H54 (cell line): ENCODE measurements at places on chromosomes 7 and 10.

- no peak for DNase-seq
Observed at GRCh38 chr10:23359692-23360380, 15.2 kb upstream of the C10orf67 start.

DNA sequence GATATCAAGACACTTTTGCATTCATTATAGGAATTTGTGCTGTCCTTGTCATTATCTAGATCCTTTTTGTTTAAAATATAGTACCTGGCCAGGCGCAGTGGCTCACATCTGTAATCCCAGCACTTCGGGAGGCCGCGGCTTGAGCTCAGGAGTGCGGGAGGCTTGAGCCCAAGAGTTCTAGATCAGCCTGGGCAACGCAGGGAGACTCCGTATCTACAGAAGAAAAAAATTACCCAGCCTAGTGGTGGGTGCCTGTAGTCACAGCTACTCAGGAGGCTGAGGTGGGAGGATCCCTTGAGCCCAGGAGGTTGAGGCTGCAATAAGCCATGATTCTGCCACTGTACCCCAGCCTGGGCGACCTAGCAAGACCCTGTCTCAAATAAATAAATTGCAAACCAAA is 621 bp upstream of the MORN4 start:
- no peak for DNase-seq

DNA sequence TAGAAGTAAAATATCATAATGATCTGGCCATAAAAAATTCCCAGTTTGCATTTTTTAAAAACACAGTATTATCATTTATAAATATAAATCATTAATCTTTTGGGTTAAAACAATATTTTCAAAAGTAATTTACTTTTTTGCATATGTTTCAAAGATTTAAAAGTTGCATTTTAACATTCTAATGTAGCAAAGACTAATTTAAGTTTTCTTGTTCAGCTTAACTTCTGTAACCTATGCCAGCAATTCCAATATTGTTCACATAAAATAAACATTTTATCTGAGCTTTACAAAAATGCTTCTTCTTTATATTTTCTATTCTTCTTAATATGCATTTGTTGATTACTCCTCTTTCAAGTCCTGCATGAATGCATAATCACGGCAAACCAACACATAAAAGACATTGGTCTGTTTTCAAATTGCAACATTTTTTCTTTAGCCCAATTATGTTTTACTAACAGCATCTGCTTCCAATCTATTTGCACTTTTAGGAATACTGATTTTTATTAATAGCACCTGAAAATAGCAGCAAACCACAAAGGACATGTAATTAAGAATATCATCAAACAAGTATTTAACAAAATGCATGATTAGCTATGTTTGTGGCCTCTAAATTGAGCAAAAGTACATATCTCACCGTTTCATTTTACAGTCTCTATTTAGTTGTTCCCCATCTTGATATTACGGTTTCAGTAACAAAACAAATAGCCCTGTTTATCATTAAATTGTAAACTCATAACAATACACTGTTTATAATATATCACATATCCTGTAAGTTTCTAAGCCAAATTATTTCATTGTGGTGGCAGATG is 286.9 kb upstream of the NFE2L3 start:
- DNase-seq: no peak

GRCh38 chr10:49568235-49568634 is 29.3 kb upstream of the ERCC6 start:
- no peak for DNase-seq

DNA sequence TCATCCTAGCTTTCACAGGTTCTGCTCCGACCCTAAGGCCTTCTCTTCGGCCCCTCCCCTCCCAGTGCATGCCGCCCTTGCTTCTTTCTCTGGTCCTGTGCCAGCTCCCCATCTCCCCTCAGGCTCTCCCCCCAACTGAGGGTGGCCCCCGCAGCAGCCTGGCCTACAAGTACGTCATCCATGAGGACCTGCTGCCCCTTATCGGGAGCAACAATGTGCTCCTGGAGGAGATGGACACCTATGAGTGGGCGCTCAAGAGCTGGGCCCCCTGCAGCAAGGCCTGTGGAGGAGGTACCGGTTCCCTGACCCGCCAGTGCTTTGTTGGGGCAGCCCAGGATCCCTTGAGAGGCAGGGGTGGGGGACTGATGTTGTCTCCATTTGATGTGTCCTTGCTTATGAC is 33.8 kb downstream of the TBATA start:
- no peak for DNase-seq

- no peak for DNase-seq
Observed at GRCh38 chr10:5588603-5589002, 63.8 kb downstream of the CALML3 start.

DNA sequence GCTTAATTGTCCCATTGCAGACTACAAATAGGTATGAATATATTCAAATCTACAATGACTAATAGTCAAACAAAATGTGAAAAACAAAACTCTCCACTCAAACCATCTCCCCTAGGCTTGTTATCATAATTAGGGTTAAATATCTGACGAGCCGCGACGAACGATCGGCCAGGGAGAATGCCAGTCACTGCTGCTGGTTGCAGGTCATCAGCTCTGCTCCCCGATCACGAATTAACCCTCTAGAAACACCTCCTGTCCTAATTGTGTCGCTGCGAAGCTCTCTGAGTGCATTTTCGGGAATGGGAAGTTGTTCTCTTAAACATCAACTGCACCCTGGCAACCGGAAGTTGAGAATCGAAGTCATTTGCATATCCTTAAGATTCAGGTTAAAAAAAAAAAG is 167.3 kb downstream of the TCERG1L start:
- no peak for DNase-seq

DNA sequence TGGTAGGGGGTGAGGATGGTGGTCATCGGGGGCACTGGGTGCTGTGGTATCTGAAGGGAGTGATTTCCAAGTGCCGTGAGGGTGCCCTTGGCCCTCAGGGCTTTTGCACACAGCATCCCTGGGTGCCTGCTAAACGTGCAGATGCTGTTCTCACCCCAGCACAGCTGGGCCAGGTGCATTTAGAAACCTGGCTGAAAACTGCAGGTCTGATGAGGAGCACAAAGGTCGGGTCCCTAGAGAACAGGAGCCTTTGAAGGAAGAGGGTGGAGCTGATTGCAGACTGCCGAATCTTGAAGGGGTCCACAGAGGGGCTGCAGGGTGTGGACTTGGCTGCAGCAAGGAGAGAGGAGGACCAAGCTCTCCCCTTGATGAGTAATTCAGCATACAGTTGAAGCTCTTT is 32.0 kb downstream of the ZMIZ1 start:
- DNase-seq: no peak

GRCh38 chr7:44147026-44147991 is 6.2 kb upstream of the MYL7 start:
- no peak for DNase-seq
